Activated CD8-positive, alpha-beta memory T cell treated with anti-CD3 and anti-CD28 coated beads for 4 hours (primary cell): ENCODE measurements at places on chromosomes 12 and 14.
A peak's percentile ranks its signal among the peaks of the same experiment; 100 is the strongest.

GRCh38 chr12:3313066-3313465 is 177.9 kb upstream of the PRMT8 start:
- DNase-seq, result no peak

GRCh38 chr14:96508900-96509299 is 6.7 kb downstream of the PAPOLA start:
- DNase-seq, result no peak

GRCh38 chr14:72638021-72638420 is 255.9 kb downstream of the DPF3 start:
- no peak for DNase-seq

GRCh38 chr12:96190413-96191108 is 3.6 kb upstream of the ELK3 start:
- no peak for DNase-seq

- no peak for DNase-seq
Measured at GRCh38 chr12:51901881-51902280, 5.4 kb upstream of the ACVRL1 start.

DNA sequence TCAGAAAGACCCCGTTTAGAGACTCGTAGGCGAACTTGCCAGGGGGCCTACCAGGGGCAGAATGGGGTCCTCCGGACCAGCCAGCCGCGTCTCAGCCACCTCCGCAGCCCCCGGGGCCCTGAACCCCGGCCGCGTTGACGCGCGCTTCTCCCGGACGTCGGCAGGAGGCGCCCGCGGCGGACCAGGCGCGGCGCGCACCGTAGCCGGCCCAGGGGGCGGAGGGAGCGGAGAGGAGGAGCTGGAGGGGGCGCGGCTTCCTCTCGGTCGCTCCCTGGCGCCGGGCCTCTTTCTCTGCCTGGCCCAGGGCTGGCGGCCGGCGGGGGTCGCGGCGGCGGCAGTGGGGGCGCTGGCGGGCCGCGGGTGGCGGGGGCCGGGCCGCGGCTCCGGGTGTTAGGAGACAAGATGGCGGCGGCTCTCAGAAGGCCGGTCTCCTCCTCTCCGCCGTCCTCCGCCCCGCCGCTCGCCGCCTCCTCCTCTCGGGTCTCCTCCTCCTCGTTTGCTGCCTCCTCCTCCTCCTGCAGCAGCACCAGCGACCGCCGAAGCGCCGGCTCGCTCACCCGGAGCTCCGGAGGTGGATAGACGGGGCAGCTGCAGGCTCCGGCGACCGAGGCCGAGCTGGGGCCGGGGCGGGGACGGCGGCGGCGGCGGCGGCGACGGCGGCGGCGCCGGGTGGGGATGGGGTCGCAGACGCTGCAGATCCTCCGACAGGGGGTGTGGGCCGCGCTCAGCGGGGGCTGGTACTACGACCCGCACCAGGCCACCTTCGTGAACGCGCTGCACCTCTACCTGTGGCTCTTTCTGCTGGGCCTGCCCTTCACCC is at the start of gene PCNX1:
Gene PCNX1, plus strand, starts transcription at position 284 of the 820 bp plus-strand sequence. Its CDS starts 392 bp downstream, at position 676.
- DNase-seq, result peak; percentile 70

DNA sequence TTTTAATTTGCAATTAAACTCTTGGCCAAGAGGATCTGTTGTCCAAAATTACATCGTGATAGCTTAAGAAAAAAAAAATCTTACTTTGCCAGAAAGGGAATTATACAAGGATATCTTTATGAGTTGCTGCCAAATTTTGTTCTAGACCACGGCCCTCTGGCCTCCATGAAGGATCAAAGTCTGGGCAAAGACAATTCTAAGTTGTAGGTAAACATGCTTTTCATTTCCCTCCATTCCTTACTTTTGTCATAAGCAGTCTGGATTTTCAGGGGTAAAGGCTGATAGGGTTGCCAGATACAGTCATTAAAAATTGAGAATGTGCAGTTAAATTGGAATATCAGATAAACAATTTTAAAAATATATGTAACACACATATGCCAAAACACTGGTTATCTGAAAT is 135.1 kb downstream of the MON2 start:
- DNase-seq, result no peak

- DNase-seq, result no peak
Measured at GRCh38 chr14:47120645-47121044, 469.1 kb upstream of the RPL10L start.

DNA sequence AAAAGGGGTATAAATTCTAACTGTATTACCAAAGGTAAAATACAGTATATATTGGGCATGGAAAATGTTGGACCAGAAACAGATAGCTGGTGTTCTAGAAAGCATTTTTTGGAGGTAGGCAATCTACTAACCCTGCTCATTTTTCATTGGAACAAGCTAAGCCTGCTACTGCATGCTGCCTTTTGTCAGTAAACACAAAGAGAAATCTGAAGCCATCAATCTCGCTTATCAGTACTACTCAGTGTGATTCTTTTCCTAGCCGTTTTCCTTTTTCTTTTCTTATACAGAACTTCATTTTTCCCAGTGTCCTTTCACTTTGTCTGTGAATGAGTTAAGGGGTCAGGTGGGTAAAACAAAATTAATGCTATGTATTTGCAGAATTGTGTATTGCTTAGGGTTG is 312.3 kb downstream of the NPAS3 start:
- DNase-seq, result no peak

DNA sequence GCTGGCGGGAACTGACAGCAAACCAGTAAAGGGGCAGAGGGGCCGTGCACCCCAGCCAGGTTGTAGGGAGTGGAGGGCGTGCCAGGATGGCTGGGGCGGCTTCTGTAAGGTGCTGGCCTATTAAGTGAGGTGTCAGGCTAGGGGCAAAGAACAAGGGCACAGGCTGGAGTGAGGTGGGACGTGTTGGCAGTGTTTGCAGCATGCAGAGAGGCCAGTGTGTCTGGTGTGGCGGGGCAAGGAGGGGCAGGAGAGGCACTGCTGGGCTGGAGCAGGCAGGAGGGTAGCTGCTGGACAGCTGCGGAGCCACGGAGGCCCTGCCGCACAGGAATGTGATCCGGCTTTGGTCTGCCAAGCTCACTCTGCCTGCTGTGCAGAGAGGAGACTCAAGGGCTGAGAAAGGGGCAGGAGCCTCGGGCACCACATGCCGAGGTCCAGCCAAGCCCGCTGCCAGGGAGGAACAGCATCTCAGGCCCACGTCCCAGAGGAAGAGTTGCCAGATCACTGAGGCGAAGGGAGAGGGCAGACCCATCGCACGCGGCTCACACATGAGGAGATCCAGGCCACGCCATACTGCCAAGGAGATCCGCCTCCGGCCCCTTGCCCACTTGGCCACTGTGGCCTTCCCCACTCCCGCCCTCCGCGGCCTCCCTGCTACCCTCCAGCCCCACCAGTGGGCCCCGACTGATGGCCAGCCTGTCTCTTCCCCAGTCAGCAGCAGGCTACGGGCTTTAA is 46.8 kb downstream of the AMN start:
- DNase-seq, result no peak

DNA sequence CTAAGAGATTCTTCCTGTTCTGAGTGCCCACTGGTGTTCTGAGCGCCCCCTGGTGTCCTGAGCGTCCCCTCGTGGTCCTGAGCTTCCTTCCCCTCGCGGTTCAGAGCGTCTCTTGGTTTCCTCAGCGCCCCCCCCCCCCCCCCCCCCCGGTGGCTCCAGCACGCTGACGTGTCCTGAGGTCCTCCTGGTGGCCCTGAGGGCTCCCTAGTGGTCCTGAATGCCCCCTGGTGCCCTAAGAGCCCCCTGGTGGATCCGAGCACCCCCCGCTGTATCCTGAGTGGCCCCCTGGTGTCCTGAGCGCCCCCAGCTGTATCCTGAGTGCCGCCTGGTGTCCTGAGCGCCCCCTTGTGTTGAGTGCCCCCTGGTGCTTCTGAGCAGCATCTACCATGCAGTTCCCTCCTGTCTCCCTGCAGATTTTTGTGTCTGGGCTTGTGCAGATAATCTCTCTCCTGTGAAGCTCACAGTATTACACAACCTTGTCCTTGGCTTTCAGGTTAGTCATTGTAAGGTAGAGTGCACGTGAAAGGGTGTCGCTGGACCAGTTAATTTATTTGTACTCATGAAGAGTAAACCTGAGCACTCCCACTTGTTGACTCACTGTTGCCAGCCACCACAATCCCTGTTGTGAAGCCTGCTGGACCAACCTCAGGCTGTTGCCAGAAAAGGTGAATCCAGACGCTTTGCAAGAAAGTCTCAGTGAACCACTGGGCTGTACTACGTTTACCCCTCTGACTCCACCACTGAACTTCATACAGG is 1168.4 kb downstream of the TMEM121 start:
- DNase-seq, result no peak

DNA sequence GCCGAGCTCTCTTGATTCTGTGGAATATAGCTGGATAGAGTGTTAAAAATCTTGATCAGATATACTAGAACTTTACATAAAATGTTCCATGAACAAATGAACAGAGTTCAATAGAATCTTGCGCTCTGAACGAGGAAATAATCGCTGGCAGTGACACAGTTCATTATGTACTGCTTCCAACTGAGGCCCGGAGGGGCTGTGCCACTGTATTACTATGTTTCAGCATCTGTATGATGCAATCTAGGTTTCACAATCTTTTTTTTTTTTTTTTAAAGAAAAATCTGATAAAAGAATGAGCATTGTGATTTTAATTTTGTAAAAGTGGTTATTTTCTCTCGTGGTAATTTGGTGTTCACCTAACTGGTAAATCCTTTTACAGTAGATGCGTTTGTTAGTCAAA is 77.2 kb downstream of the FERMT2 start:
- DNase-seq, result no peak

GRCh38 chr12:98740751-98741150 is 95.7 kb downstream of the APAF1 start:
- no peak for DNase-seq

GRCh38 chr12:74321381-74321780 is 216.3 kb upstream of the ATXN7L3B start:
- no peak for DNase-seq

GRCh38 chr12:12008931-12009611 is 61.7 kb upstream of the BCL2L14 start:
- DNase-seq, result no peak

DNA sequence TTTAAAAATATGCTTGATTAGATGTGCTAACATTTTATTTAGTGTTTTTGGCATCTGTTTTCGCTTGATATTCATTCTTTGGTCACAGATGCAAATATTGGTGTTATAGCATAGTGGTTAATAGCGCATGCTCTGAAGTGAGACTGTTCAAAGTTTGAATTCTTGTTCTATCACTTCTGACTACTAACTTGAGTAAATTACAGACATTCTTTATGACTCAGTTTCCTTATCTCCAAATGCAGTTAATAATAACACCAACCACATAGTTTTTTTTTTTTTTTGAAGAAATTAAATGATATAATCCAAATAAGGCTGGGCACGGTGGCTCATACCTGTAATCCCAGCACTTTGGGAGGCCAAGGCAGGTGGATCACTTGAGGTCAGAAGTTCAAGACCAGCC is 81.0 kb downstream of the TMX1 start:
- no peak for DNase-seq

DNA sequence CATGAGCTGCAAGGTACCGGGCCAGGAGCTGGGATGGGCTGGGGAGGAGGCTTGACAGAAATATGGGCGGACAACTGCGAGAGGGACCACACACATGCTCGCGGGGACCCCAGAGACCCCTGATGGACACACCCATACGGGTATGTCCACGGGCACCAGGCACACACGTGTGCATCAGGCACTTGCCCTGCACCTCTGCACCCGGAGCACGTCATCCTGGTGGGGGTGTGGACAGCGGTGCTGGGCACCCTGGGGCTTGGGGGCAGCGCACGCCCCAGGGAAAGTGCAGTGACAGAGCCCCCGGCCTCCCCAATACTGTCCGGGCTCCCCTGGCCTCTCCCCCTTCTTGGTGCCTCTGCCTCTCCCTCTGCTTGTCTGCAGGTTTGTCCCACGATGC is 1.7 kb upstream of the CRIP1 start:
- DNase-seq, result no peak

DNA sequence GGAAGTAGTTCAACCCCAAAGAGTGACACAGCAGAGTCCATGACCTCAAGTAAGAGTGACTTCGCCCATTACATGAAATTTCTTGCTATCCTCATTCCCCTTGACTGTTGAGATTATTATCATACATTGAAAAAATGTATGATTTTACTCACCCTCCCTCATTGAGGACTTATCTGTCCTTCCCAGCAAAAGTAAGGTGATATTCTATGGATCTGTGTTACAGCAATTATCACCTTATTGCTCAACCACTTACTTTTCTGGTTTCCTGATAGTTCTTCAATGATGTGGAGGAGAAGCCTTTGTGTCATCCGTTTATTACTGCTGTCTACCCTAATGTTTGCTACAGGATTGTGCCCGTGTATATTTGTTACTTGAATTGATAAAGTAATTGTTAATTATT is 306.2 kb downstream of the TRHDE start:
- DNase-seq, result no peak

- no peak for DNase-seq
Measured at GRCh38 chr12:92519284-92519683, 183.5 kb upstream of the PLEKHG7 start.

GRCh38 chr12:53571295-53571694 is 54.9 kb downstream of the ATF7 start:
- no peak for DNase-seq

DNA sequence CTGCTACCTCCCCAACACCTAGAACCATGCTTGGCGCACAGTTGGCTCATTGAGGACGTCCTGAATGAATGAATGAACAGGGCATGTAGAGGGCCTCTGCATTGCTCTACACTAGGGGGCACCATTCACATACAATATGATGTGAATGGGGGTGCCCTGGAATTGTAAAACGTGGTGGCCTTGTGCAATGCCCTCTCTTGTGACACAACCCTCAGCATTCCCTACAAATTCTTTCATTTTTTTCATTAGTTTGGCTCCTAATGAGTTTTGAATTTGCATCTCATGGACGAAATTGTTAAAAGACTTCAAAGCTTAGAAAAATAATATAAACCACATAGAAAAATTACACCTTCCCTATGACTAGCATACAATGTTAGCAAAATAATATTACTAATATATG is 2.3 kb upstream of the DIO2 start:
- DNase-seq, result no peak

DNA sequence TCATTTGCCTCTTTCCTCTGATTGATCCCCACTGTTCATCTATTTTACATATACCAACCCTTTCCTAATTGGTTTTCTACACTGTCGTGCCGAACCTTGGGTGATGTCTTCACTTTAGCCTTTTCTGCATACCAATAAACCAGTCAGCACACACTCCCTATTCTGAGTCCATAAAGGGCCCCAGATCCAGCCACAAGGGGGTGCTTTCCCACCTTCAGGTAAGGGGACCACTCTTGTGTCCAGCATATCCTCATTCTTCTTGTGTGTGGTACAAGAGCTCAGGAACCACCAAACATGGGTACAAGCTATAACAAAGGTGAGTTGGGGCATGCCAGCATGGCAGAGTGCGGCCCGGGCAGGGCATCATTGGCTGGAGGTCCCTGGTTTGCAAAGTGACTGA is 859.8 kb downstream of the FSCB start:
- DNase-seq, result no peak

DNA sequence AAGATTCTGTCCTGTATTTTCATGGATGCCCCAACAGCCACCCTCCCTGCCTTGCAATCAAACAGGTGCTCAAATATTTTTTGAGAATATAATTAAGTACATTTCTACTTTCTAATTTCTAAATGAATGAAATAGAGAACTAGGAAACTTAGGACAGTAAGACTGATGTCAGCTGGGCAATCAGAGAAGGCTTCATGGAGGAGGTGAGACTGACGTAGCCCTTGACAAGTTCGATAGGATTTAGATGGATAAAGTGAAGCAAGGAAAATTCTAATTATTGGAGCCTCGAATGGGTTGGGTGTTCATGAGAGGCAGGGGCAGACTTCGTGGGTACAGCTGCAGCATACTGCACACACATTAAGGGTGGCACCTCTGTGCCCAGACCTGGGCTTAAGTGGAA is 36.0 kb downstream of the NINJ2 start:
- no peak for DNase-seq

- DNase-seq, result no peak
Measured at GRCh38 chr12:24808651-24809050, 140.2 kb downstream of the BCAT1 start.
